Right renal cortex interstitium (tissue), 3 donors: ENCODE measurements at places on chromosomes 16 and 17. TPM values are rescaled to one million over a fixed set of nuclear protein-coding genes. Genes with fewer than 3 reads are reported as not detected.

- no peak for DNase-seq
Measured at GRCh38 chr17:76238847-76239537, 1.3 kb downstream of the RNF157 start.

- DNase-seq, result no peak
Measured at GRCh38 chr16:51431517-51432241, 280.6 kb upstream of the SALL1 start.

CNTNAP1 gene
- polyA plus RNA-seq, result 7.0 TPM

DNA sequence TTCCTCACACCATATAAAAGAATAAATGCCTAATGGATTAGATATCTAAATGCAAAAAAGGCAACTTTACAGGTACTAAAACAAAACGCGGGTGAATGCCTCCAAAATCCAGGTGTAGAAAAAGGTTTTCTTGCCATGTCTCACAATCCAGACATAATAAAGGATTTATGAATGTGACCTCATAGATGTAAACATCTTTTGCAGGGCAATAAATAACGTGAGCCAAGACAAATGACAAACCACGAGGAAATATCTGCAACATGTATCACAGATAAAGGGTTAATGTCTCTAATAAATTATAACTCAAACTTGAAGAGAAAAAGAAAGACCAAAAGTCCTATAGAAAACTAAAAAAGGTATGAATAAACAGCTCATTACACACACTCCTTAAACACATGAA is 180.7 kb downstream of the PARN start:
- DNase-seq, result no peak

DNA sequence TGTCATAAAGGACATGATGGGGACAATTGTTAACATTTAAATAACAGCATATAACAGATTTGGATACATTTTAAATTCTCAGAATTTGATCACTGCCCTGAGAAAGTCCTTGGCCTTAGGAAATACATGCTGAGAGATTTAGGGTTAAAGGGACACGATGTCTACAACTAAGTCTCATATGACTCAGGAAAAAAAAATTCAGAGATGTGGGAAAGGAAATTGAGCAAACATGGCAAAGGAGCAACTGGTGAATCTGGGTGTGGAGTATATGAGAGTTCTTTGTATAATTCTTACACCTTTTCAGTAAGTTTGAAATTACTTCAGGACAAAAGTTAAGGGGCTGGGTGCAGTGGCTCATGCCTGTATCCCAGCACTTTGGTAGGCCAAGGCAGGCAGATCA is 18.2 kb downstream of the MPP3 start:
- DNase-seq, result no peak

DNA sequence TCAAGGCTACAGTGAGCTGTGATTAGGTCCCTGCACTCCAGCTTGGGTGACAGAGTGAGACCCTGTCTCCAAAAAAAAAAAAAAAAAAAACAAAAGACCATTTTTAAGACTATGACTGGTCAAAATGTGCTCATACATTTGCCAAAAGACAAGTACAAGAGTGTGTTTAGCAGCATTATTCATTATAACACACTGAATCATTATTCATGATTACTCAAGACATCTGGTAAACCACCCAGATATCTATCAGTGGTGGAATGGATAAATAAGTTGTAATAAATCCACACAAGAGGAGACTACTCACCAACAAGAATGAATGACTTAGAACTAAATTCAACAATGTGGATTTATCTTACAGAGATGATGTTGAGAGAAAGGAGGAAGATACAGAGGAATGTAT is 716.3 kb downstream of the MAF start:
- DNase-seq, result no peak

WSCD1 gene
- polyA plus RNA-seq, result 16.5 TPM

KRT222 gene
- not detected for polyA plus RNA-seq

MAP2K3 gene
- 17.6 TPM for polyA plus RNA-seq
